ENCODE measurements at places on chromosomes 16 and 17. TPM values are rescaled to one million over a fixed set of nuclear protein-coding genes. Genes with fewer than 3 reads are reported as not detected.

CCL17 gene
- total RNA-seq = not detected

TAC4 gene
- not detected for total RNA-seq

CHRNE gene
- total RNA-seq = 0.11 TPM

OSBPL7 gene
- 9.6 TPM for total RNA-seq

CCL22 gene
- 0.06 TPM for total RNA-seq

Data from A549 treated with CORT108297 at 1 μM for 4 hours (cell line).